ENCODE measurements at places on chromosomes 1 and 21. TPM values are rescaled to one million over a fixed set of nuclear protein-coding genes. Genes with fewer than 3 reads are reported as not detected.
A peak's percentile ranks its signal among the peaks of the same experiment; 100 is the strongest.

- no peak for DNase-seq
These were observed 22.1 kb downstream of the MROH7 start for GRCh38 chr1:54663725-54664124.

DNA sequence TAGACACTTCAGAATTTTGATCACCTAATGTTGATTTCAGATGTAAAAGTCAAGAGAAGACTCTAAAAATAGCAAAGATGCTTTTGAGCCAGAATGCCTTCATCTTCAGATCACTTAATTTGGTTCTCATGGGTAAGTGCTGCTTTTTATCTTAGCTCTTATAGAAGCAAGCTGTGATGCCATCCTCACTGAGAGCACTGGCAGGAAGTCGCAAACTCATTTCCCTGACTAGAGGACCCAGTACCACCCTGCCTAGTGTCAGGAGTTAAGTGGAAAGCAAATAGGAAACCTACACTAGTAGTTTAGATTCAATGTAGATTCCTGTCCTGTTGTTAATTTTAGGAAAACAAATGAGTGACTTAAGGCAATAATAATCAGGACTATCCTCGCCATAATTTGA is 12.1 kb downstream of the IFNAR2 start:
- no peak for DNase-seq

MTARC1 gene
- 4.0 TPM for polyA plus RNA-seq

DNA sequence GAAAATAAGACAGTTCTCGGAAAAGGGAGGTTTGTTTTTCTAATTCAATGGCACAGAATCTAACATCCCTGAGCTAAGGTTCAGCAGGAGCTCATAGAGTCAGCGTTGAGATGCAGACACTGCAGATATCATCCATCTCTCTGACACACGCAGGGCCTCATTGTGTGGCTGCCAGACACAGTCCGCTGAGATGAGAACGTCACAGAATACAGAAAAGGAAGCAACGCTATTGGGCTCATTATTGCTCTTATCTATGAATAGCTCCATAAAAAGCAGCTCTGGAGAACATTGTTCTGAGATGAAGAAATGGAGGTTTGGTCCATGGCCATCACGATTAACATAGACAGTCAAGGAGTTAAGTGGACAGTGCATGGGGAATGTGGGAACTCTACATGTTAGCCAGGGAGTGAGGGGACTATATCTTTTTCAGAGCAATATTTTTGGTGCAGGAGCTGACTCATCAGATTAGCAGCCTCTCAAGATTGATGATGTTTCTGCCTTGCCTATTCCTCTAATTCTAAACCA is 771.6 kb upstream of the CXADR start:
- DNase-seq = peak; percentile 78

DNA sequence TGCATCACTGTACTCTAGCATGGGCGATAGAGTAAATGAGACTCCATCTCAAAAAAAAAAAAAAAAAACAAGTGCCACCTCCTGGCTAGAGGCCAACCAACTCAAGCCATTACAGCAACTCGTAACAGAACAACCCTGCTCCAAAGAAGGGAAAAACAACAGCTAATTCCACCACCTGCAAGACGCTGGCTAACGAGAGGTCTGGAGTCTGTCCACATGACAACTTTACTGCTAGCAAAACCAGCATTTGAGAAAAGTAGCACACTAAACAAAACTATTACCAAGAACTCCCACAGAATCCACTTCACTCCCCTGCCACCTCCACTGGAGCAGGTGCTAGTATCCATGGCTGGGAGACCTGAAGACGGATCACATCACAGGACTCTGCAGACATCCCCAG is 24.1 kb upstream of the EGLN1 start:
- no peak for DNase-seq

GBP7 gene
- polyA plus RNA-seq = not detected

GRCh38 chr1:233279971-233280370 is 15.6 kb downstream of the PCNX2 start:
- DNase-seq = no peak

- DNase-seq = no peak
These were observed 111.4 kb downstream of the HHAT start for GRCh38 chr1:210440081-210440480.

GRCh38 chr1:52857443-52857842 is 14.9 kb downstream of the ZYG11A start:
- no peak for DNase-seq

KRTAP10-4 gene
- polyA plus RNA-seq = not detected

- DNase-seq = peak; percentile 64
These were observed 4.5 kb upstream of the SRSF10 start for GRCh38 chr1:23984417-23985186.

MPZ gene
- 9.1 TPM for polyA plus RNA-seq

RSPH1 gene
- 0.36 TPM for polyA plus RNA-seq

DNA sequence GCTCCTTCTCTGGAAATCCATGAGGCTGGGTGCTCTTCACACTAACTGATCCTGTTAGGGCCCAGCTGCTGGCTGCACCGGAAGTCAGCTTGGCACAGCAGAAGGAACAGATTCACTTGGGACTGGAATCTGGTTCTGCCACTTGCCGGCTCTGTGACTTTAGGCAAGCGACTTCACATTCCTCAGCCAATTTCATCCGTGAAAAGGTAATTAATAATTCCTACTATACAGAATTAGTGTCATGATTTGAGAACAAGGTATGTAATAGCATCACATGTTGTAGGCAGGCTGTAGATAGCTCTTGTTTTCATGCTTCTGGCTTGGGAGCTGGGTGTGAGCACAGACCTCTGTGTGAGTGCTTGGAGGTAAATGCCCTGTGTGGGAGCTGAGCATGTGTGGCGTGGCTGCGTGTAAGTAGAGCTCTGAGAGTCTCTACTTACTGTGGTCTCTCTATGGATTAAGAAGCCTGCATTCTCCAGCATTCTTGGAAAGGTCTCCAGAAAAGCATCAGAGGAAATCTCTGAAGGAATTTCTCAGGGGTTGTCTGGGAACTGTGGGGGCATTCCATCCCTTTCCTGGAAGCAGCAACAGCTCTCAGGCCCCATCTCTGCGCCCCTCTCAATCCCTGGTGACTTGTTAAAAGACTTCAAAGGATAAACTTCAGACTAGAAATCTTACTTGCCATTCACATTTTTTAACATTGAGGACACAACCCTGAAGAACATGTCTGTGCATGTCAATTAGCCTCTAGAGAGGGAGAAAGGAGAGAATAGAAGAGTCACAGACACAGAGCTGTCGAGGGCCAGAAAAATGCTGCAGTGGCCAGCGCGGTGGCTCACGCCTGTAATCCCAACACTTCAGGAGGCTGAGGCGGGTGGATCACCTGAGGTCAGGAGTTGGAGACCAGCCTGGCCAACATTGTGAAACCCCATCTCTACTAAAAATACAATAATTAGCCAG is 47.7 kb upstream of the PPM1J start:
- DNase-seq = peak; percentile 58

- no peak for DNase-seq
These were observed 76.6 kb upstream of the HOOK1 start for GRCh38 chr1:59738152-59738551.

- DNase-seq = peak; percentile 66
These were observed at the start of gene CFAP45 for GRCh38 chr1:159900086-159900680. CFAP45 (minus strand) TSS chr1:159900165; CDS start chr1:159900098, 67 bp downstream.
